Right forelimb (tissue), 1 donor: ENCODE measurements at places on chromosomes 16 and 17.

GRCh38 chr17:48747445-48748363 is 19.2 kb upstream of the HOXB13 start:
- no peak for DNase-seq

GRCh38 chr16:54980821-54981220 is 50.2 kb downstream of the IRX5 start:
- no peak for DNase-seq

GRCh38 chr17:19270704-19271611 is 33.8 kb downstream of the EPN2 start:
- DNase-seq, result no peak

- DNase-seq, result no peak
These were observed 41.0 kb downstream of the NDE1 start for GRCh38 chr16:15691046-15691445.

GRCh38 chr17:60832151-60832585 is 154.5 kb downstream of the BCAS3 start:
- DNase-seq, result no peak

- DNase-seq, result no peak
These were observed 3.6 kb downstream of the BANP start for GRCh38 chr16:87954826-87955225.

DNA sequence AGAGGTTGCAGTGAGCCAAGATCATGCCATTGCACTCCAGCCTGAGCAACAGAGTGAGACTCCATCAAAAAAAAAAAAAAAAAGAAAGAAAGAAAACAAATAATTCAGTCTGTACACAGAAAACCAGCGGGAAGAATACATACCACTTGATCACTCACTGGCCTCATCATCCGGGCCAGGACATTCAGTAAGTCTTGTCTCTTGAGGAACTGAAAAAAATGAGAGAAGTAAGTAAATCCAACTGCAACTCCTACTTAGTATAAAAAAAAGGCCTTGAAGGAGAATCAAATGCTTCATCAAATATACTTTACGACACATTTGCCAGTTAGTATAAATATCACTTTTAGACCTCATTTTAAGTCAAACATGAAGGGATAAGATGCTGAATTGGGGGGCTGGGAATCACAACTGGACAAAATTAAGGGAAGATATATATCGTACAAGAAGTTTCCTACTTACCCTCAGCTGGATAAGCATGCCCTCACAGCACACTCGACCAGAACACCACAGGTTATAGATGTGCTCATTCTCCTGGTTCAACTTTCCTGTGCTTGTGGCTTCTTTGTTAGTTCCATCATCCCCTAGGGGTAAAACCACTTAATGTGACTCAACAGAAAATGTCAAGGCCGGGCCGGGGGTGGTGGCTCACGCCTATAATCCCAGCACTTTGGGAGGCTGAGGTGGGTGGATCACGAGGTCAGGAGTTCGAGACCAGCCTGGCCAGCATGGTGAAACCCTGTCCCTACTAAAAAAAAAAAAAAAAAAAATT is 12.4 kb downstream of the CCDC47 start:
- no peak for DNase-seq

DNA sequence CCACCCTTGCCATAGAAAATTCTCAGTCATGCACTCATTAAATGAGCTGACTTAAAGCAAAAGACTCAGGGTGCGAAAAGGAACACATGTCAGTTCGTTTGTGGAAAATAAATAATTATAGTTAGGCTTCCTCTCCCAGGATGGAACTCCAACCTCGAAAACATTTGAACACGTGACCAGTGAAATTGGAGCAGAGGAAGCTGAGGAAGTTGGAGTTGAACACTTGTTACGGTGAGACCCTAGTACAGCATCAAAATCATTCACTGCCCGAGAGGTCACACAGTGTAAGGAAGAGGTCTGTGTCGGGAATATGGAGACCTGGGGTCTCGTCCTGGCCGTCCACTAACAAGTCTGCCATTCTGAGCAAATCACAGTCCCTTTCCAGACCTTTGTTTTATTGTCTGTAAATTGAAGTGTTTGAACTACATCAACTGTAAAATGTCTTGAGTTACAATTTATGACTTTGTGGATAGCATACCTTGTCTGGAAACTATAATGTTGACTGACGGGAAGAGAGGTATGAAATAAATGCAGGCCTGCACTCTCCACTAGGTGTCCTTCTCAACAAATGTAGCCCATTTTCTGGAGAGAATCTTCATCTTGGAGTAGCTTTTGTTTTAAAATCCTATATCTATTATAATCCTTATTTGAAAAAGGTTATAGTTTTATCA is 7.7 kb downstream of the PSMD7 start:
- DNase-seq, result no peak

DNA sequence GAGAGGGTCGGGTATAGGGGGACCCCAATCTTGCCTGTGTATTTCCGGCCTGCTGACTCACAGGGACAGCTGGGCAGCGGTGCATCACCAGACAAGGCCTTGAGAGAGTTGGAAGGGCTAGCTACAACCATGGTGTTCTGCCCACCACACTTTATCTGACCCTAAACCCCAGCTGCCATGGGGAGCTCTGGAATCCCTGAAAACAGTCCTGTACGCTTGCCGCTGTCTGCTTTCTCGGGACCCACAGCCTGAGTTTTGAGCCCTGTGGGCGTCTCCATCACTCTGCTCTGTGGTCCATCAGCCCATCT is 100.4 kb upstream of the GSE1 start:
- no peak for DNase-seq
